ENCODE measurements at places on chromosomes 2 and 18.

DNA sequence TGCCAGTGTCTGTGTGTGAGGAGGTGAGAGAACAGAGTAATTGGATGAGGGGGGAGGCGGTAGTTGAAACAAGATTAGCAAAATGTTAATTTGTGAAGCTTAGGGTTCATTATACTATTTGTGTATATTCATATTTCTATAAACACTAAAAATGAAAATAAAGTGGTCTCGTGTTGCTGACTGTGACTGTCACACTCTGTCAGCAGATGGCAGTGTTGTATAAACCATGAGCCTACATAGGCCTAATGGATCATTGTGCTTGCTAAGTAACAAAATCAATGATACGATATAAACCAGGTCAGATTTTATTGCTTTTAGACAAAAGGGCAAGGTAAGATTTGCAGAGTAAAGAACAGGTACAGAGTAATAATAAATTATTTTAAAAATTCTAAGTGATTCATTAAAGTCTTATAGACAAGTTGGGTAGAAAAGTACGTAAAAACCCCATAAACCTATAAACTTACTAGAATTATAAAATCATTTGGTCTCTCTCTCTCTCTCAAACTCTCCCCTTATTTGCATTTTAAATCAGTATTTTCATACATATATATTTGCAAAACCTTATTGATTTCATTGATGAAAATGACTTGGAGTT lies 182.7 kb downstream of the RPIA start:
- DNase-seq, result no peak

DNA sequence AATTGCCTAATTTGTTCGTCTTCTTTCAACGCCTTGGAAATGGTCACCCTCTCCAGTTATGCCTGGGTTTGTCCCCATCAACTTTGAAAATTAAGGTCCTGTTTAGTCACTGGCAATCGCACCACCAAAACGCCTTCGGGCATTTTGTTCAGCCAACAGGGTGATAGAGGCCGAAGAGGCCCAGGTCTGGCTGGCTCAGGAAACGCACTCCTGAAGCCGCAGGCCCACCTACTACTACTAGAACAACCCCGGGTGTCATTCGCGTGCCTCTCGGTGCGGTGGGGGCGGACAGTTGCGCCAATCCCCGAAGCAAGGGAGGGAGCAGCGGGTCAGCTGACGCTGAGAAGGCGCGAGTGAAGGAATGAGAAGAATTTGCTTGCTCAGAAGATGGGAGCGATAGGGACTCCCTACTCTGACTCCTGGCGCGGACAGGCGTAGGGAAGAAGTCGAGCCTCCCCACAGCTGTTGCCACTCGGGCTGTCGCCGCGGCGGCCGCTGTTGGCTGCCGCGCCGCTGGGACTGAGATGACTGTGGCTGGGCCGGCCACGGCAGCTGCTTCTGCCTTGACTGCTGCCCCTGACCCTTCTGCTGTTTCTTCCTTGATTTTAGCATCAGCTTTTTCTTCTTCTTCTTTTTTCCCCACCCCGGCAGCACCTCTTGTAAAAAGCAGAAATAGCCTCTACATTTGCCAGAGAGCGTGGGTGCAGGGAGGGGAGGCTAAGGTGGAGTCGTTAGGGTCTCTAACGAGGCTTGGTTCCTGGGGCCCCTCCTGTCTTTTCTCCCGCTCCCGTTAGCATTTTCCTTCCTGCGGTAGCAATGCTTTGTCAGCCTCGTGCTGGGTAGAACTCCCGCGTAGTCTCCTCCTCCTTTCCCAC lies 387.6 kb downstream of the FIGN start:
- DNase-seq, result peak; percentile 58

DNA sequence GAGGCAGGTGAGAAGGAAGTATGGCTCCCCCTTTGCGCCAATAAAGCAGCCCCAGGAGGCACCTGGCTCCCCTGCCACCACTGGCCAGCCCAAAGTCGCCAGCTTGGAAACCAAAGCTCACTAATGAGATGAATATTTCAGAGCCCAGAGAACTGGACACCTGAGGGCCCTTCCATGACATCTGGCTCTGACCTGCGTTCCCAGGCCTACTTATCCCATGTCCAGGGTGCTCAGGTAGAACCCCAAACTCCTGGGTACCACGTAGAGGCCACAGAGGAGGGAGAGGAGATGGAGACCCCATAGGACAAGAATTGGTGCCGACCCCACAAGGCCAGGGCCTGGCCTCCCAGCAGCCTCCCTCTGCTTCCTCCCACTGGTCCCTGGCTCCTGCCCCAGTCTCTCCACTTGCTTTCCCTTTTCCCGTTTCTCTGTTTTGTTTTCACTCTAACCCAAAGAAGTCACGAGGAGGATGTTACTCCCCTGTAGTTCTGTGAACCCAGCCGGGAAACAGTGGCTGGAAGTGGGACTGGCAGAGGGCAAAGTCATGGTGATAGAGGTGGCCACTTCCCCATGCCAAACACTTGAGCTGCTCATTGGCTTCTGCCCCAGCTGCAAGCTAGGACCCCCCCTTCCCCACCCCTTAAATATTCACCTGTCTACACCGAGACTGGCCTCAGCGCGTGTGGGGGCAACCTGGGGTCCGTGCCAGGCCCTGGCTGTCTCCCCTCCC lies 820 bp downstream of the TMBIM1 start:
- no peak for DNase-seq

DNA sequence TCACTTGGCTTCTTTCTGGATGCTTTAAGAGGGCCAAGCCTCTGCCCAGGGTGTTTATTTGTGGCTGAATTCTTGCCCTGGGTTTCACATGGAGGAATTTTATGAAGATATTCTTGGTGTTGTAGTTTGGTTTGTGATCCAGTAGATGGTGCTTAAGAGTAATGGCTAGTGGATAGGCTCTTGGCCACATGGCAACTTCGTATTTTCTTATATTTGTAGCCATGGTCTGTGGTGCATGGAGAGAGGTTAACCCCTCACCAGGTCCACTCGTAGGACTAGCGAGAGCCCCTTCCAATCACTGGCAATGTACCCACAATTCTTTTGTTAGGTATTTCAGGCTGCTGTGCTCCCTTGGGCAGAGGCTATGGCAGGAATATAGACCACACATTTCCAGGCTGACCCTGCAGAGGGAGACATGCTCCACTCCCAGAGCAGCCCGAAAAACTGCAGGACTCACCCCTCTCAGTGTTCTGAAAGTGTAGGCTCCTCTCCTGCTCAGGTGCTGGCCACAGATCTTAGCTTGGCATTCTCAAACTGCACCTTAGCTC lies 582.1 kb upstream of the SETBP1 start:
- DNase-seq, result no peak

GRCh38 chr2:69253611-69254301 lies 133.3 kb downstream of the GFPT1 start:
- DNase-seq, result peak; percentile 55

GRCh38 chr2:109419960-109420370 lies 193.8 kb downstream of the SEPTIN10 start:
- no peak for DNase-seq

DNA sequence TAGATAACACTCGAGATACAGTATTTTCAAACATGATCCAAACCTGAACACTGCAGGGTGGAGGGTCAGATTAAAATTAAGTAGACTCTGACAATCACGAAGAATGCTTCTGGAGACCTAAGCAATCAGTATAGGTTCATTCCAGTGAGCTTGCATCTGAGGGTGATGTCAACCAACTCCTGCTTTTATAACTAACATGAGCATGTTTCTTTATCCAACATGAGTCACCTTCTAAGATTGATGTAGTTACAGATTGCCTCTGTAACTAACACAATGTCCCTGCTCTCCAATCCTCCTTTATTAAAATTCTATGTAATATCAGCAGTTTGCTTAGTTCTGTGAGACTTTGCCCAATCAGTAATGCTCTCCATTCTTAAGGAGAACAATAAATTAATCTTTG lies 225.7 kb downstream of the ARL6IP6 start:
- DNase-seq, result no peak

DNA sequence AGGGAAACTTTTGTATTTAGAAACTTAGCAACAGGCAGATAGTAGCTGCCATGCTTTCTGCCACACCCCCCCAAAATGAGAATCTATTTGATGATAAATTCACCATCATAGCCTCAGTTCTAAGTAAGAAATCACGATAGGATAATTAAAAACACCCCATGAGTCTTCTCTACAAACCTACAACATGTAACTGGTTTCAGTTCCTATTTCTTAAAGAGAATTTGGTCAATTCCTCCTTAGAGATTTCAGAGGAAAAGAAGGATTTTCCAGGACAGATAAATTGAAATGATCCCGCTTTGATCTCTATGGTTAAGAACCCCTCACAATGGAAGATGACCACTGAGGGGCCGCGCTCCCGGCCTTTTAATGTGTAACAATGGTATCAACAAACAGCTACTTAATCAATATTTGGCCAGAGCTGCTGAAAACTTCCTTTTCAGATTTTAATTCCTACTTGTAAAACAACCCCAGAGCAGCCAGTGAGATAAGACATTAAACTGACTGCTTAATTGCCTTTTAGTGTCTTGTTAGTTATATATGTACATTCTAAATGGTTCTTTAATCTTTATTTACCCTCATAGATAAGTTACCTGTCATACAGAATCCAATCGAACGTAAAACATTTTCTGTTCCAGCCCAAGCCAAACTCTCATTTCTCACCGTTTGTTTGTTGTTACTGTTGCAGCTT lies 10.1 kb downstream of the PAX3 start:
- no peak for DNase-seq

GRCh38 chr18:76824754-76825153 lies 2.4 kb downstream of the ZNF236 start:
- DNase-seq, result no peak

DNA sequence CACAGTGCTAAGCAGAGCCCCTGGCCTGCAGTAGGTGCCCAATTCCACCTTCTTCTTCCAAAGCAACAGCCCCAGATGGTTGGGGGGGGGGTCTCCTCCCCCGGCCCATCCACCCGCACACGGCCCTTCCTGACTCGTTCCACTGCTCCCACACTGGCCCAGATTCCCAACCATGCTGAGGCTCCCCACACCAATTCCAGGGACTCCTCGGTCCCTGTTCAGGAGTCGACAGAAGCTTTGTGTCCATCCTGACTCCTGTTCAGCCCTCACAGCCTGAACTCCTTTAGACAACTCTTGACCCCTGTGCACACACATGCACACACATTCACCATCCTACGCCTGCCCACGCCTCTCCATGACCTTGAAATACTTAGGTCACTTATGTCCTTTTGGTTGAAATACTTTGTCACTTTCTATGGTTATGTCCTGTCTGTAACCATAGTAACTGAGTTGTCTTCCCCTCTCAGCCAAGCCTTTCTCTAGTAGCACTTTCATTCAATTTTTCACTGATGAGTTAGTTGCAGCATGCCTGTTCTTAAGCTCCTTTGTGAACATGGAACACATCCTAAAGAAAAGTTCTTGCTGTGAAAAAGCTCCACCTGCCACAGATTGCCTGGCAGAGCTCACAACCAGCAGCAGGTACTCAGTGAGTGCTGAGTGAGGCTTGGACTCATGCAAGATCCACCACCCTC lies 225.8 kb downstream of the SEPTIN10 start:
- DNase-seq, result no peak

DNA sequence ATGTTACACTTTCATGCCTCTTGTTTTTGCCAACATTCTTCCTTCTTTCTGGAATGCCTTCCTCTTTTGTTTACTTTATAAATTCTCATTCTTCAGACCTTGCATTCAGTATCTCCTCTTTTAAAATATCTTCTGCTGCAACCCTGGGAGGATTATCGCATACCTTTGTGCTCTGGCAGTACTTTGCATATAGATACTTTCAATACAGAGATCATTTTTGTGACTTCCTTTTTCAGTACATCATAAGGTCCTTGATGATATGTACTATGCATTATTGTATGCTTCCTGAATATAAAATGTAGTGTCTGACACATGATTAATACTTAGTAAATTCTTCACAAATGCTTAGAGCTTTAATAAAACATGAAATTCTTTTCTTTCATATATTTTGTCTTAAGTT lies 538.7 kb downstream of the TRIB2 start:
- no peak for DNase-seq

DNA sequence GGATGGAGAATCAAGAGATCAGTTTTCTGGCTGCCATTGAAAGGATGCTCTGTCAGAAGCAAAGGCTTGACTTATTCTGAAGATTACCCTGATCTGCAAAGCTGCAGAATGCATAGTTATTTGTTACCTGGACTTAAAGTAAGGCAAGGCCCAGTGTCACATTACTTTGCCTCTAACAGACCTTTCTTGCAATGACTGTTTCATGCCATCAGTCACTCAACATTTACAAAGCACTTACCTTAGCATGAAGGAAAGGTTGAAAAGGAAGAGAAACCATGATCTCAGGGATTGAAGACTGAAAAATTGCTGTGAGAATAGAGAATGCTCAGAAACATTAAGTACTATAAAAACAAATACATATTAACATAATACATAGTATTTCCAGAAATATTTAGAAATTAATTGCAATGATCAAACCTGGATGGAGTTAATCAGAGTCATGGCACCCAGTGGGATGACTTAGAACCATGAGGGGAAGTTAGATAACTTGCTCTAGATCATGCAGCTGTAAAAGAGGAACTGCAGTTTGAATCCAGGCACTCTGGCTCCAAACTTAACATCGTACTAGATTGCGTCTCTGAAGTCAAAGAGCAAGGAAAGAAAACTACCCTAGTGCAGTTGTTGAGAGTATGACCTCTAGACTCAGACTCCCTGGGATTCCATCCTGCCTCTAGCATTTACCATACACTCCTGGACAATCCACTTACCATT lies 26.5 kb upstream of the FAM117B start:
- no peak for DNase-seq

GRCh38 chr2:72936660-72937355 lies 19.5 kb downstream of the EMX1 start:
- no peak for DNase-seq

DNA sequence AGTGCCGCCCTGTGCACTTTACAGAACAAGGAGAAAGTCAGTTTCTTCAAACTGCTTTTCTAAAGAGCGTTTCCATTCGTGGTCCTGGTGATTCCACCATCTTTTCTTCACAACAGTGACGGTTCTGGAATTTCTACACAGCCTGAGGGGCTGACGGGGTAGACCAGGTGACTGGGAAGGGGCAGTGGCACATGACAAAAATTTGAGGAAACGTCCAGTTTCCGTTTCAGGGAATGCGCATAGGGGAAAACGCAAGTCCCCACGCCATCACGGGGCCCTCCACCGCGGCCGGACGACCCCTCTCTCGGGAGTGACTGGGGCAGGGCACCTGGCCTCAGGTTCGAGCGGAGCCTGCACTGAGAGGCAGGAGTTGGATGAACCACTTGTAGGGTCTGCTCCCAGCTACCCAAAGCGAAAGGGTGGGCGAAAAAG lies 980 bp upstream of the SPTBN1 start:
- peak; percentile 16 for DNase-seq

DNA sequence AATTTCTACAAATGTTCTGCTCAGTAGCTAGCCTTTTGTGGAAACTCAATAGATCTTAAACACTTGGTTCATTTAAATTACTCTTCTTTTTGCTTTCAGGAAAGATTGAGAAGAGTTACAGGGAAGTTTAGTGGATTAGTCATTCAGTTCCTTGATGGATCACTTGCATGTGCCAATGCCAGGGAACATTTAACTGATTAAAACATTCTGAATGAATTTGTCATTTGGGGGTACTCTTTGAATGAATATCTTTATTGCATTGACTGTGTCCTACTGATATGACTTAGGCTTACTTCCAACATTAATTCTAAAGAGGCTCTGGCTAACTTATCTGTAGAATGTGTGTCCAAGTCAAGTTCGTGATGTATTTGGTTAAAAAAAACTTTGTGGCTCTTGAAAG lies 199.8 kb downstream of the PLCL1 start:
- DNase-seq, result no peak

- no peak for DNase-seq
Observed at GRCh38 chr2:181077128-181077709, 96.8 kb downstream of the UBE2E3 start.

GRCh38 chr18:10892786-10893185 lies 256.6 kb downstream of the PIEZO2 start:
- DNase-seq, result no peak

Measured in H54 (cell line).